ENCODE measurements at places on chromosomes 7 and 10.

DNA sequence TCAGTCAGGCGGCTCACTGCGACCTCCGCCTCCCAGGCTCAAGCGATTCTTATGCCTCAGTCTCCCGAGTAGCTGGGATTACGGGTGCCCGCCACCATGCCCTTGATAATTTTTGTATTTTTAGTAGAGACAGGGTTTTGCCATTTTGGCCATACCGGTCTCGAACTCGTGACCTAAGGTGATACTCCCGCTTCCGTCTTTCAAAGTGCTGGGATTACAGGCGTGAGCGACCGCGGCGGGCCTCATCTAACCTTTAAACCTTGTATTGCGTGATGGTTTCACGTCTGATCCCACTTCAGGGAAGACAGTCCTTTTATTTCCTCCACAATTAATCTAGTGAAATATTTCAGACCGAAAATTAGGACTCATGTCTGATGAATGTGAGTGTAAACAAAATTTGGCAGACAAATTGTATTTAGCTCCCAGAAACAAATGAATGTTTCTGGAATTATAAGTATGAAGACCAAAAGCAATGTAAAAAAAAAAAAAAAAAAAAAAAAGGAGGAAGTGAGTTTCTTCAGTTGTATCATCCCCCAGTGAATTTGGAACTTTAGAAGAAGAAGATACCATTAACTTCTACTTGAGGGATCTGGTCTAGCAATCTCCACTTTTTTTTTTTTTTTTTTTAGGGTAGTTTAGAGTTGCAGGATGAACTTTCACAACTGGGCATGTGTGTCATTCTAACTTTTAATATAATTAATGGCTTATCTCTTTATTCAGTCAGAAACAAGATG is 1.6 kb downstream of the NUP42 start:
- DNase-seq = no peak

DNA sequence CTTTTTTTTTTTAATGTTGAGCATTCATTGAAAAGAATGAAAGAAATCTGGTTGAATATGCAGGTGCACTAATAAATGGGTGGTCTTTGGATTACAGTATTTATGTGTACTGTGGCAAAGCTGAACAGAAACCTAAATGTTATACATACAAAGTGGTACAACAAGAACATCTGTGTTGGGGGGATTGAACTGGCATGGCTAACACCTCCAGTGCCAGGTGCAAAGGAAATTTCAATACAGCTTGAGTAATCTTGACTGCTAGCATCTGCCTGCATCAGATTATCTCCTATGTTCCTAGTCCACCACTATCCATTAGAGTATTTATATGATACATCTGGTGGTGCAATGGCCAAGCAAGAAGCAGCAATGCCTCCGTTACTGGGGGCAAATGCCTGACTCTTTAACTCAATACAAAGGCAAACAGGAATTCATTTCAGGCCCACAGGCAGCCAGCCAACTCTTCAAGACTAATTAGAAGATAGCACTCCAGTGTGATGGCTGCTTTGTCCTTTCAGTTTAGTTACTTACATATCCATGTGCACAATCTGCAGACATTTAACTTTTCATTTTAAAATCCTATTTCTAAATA is 220.5 kb upstream of the ETV1 start:
- DNase-seq = no peak

DNA sequence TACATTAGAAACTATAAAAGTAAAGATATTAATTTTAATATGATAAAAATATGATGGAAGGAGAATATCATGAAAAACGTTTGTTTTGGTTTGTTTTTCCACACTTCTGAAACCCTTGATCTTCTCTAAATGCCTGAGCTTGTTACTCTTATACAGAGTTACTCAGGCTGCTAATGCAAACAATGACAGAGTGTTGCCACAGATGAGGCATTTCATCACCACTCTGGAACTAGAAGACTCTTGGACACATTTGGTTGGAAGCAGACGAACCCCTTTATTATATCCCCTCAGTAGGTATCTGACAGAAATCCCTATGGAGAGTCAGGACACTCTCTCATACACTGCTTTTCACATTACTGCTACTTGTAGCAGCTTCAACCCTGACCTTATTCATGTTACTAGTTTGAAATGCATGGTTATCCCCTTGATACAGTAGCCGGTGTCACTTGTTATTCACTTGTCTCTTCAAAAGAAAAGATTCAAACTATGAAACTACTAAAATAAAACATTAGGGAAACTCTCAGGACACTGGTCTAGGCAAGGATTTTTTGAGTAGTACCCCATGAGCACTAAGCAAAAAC is 66.9 kb downstream of the SEMA3C start:
- DNase-seq = no peak

GRCh38 chr7:150361402-150361801 is 7.2 kb upstream of the REPIN1 start:
- no peak for DNase-seq

- no peak for DNase-seq
These were observed 819.2 kb downstream of the CCSER2 start for GRCh38 chr10:85147346-85148250.

- DNase-seq = peak; percentile 8
These were observed 168.9 kb downstream of the SLIT1 start for GRCh38 chr10:97016728-97017473.

DNA sequence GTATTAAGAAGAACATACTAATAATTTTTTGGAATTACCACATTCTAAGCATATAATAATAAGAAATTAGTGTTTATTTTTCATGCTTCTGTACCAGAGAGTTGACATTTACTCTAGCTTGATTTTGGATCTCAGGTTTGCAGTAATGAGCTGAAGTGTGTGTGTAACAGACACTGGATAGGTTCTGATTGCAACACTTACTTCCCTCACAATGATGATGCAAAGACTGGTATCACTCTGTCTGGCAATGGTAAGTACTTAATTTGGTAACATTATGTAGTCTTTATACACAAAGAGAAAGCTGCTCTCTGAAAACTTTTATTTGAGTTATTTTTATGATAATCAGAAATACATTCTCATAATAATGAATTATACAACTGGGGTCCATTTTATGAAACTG is 54.1 kb downstream of the SRI start:
- DNase-seq = no peak
